ENCODE measurements at places on chromosomes 16 and 17.

- DNase-seq, result no peak
These were observed 45.4 kb downstream of the CREBBP start for GRCh38 chr16:3835089-3835602.

DNA sequence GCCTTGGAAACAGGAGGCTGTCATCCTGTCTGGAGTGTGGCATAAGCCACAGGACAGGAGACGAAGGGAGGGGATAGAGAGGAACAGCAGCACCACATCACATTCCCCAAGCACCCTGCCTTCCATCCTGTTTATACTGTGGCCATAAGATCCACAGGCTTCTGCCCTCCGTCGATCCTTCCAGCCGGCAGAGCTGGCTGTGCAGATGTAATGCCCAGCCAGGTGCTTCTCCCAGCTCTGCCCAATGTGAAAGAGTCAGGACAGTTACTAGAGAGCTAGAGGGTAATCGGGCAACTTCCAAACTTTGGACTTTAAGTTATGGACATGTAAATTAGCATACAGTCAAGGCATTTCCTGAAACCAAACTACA lies 368.4 kb downstream of the SOX9 start:
- no peak for DNase-seq

- no peak for DNase-seq
These were observed 10.6 kb downstream of the ZNF668 start for GRCh38 chr16:31063495-31063842.

DNA sequence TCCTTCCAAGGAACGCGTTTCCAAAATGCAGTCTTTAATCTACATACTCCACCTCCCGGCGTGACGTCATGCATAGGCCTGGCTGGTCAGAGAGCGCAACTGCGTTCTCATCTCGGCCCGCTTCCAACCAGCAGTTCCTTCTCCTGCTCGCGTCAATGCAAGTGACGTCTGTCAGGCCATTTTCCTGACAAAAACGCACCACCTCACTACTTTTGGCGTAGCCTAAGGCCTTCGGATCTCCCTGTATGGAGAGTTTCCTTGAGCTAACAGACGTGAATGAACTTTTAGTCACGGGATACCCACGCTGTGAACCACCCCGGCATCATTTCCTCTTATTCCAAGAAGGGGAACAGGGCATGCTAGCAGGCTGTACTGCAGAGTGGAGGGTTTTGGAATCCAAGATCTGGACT lies 25.0 kb downstream of the TEX14 start:
- DNase-seq, result peak; percentile 52

DNA sequence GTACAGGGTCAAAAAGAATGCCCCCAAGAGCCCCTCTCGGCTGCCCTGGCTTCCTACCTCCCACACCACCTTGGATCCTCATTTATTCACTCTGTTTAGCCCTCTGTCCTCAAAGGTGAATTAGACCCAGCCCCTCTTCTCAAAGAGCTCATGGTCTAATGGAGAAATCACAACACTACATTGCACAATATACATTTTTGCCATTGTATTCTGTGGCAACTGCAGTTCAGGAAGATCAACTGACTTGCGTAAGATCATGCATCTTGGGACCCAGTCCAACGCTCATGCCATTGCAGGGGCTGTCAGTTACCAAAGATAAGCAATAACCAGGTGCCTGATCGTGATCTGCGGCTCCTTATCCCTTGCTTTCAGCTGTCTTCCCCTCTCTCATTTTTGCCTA lies 1.4 kb downstream of the KRT38 start:
- DNase-seq, result no peak

DNA sequence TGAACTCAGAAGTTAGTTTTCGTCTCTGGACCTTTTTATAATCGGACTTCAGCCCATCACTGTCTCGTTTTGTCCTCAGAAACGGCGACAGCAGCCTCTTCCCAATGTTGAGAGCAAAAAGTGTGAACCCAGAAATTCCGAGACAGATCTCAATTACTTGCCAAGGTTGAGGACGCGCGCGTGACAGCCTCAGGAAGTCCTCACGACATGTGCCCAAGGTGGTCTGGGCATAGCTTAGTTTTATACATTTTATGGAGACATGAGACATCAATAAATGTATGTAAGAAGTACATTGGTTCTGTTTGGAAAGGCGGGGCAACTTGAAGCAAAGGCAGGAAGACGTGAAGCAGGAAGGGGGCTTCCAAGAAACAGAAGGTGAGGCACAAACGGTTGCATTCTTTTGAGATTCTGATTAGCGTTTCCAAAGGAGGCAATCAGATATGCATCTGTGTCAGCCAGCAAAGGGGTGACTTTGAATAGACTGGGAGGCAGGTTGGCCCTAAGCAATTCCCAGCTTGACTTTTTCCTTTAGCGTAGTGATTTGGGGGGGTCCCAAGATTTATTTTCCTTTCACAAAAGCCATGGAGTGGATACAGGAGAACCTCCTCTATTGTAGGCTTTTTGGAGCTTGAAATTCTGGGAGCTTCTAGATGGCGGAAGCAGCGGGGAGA lies 583 bp upstream of the ZNF747 start:
- no peak for DNase-seq

DNA sequence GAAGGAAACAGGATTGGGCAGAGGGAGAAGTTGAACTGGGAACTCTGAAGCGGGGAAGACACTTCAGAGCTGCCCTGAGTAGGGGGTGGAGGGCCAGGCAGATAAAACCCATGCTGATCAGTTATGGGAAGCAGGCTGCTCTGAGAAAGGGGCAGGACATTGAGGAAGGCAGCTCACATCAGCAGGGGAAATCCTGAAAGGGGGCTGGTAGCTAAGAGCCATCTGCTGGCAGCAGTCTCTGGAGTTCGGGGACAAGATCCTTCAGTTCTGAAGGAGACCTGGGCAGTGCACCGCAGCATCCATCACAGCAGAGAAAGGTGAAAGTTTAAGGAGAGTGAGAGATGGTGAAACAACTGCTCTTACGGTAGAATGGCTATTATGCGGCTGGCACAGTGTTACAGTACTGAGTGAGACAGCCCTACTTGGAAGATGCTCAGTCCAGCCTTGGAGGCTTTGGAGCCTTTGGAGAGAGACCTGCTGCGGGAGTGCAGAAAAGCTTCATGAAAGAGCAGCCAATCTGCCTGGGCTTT lies 5.4 kb upstream of the KIF18B start:
- DNase-seq, result no peak

GRCh38 chr17:1008008-1008761 lies 11.3 kb downstream of the TIMM22 start:
- no peak for DNase-seq

- DNase-seq, result no peak
These were observed 346.6 kb downstream of the PMP22 start for GRCh38 chr17:14918540-14918939.

DNA sequence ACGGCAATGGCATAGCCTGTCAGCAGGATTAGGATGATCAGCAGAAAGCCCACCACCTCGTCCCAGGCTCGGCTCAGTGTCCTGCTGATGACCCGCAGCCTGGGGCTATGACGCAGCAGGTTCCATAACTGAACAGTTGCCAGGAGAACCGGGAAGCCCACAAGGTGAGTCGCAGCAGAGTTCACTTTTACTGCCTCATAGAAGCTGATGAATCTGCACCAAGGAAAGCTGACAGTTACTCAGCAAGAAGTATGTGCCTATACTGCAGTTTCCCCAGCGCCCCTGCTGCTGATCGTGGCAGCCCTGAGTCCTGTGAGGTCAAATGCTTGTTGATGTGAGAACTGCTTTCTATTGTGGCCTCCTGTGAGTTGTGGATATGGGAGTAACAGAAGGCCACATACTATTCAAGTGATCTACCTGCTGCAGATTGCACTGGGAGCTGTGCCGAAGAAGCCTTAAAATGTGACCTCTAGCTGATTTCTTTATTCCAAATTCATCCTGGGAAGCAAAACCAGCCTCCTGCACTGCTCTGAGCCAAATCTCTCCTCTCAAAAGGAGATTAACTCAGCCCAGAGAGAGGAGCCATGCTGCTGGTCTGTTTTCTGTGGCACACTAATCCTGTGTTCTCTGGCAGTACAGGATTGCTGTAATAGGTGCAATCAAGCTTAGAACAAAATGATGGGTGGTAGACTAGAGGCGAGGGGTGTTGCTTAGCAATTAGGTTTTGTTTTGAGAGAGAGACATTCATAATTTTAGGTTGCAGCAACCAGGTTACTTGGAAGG lies 38.8 kb downstream of the IST1 start:
- no peak for DNase-seq

GRCh38 chr17:17570140-17570797 lies 21.2 kb downstream of the PEMT start:
- peak; percentile 10 for DNase-seq

DNA sequence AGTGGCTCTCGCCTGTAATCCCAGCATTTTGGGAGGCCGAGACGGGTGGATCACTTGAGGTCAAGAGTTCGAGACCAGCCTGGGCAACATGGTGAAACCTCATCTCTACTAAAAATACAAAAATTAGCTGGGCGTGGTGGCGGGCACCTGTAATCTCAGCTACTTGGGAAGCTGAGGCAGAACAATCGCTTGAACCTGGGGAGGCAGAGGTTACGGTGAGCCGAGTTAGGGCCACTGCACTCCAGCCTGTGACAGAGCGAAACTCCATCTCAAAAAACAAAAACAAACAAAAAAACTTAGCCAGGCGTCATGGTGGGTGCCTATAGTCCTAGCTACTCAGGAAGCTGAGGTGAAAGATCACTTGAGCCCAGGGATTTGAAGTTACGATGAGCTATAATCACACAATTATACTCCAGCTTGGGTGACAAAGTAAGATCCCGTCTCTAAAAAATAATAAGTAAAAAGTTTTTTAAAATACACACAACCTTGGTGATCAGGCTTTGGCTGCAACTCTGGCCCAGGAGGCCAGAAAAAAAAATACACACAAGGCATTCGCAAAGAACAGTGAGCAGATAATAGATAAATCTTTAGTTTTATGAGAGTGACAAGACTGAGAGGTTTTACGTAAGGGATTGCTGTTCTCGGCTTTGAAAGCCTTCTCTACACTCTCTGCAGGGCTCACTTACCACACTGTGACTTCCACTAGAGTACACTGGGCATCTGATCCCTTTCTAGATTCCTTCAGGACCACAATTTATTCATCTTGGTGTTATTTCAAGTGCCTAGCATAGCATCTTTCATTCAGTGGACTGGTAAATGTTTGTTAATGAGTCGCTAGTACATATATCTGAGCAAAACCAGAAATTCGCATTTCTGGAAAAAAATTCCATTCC lies 5.9 kb downstream of the GSPT1 start:
- DNase-seq, result no peak

- DNase-seq, result no peak
These were observed 41.0 kb upstream of the SREBF1 start for GRCh38 chr17:17877529-17878358.

DNA sequence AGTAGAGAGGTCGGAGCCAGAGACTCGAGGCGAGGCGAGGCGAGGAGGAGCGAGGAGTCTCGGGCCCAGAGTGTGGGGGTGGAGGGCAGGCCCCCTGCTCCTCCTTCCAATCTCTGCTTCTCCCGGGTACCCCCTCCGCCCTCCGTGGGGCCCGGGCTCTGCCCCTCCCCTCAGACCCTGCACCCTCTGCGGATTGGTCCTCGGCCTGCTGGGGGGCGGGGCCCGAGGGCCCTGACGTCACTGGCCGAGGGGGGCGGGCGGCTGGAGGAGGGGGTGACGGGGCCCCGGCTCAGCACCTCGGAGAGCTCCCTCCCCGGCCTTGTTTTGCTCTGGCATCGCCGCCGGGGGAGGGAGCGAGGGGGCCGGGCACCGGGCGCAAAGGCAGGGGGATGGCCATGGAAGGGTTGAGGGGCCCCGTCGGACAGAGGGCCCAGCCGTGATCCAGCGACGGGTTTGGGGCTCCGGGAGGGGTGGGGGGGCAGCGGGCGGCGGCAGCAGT lies at the start of gene RUNDC3A:
RUNDC3A (plus strand) TSS at position 282 of the 499 bp plus-strand sequence. CDS start 232 bp downstream, outside the sequence.
- peak; percentile 74 for DNase-seq

DNA sequence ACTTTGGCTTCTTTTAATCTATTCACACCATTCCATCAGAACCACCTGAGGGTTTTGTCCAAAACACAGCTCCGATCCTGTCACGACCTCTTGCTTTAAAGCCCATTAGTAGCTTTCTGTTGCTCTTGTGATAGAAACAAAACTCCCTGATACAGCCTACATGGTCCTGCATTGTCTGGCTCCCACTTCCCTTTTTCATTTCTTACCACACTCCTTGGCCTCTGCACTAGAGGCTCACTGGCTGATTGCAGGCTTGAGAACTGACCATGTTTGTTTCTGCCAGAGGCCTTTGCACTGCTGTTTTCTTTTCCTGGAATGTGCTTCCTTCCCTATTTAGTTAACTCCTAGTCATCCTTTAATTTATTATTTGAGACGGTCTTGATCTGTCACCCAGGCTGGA lies 23.7 kb downstream of the IST1 start:
- DNase-seq, result no peak

DNA sequence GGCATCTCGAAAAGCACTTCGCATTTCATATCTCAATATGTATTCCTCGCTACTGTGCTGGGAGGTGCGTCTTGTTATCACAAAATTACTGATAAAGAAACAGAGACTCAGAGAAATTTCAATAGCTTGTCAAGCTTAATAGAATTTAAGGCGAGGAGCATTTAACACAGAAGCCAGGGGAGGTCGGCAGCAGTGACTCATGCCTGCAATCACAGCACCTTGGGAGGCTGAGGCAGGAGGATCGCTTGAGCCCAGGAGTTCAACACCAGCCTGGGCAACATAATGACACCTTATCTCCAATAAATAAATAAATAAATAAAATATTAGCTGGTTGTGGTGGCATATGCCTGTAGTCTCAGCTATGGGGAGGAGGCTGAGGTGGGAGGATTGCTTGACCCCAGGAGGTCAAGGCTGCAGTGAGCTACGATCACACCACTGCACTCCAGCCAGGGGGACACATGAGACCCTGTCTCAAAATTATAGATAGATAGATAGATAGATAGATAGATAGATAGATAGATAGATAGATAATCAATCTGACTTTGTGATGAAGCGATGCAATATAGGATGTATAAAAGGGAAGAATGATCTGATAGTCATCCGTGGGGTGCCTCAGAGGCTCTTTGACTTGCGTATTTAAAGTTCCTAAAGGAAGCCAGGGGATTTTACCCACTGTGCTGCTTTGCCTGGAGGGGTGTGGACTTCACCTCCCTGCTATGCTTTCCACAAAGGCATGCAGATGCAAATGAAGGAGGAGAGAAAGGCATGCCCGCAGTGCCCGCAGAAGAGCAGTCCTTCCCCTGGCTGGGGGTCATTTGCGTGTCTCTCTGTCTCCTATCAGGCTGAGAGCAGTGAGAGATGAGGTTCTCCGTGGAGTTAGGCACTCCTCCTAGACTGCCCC lies 15.9 kb upstream of the USP10 start:
- no peak for DNase-seq
